ENCODE measurements at places on chromosomes 5 and 9.

- DNase-seq: no peak
Observed at GRCh38 chr5:115661101-115661500, 35.3 kb upstream of the TMED7 start.

DNA sequence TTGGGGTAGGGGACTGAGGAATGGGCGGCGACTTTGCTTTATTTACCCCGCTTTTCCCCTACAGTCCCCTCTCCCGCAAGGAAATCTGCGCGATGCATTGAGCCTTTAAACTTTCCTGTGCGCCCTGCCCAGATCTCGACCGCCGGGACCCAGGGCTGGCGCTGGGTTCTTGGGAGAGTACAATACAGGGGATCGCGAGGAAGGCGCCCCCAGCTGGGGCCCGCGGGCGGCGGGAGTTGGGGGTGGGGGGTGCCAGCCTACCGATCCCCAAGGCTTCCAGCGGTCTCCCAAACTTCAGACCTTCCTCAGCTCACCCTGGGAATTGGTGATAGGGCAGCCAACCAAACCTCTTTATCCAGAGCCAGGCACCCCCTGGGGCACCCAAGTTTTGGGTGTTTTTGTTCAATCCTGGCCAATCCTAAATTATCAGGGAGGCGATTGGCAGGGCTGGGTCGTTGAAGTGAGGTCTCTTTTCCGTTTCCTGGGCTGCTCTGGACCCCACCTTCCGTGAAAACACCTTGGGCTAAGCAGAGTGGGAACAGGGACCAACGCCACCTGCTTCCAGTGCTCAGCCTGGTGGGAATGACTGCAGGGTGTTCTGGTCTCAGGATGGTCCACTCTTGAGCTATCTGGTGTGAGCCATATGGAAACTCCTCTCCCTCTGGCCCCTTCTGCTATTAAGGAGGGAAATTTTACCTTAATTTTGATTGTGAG lies 51.4 kb upstream of the DAB2IP start:
- no peak for DNase-seq

- DNase-seq: no peak
Observed at GRCh38 chr9:86891091-86891490, 56.2 kb downstream of the GAS1 start.

DNA sequence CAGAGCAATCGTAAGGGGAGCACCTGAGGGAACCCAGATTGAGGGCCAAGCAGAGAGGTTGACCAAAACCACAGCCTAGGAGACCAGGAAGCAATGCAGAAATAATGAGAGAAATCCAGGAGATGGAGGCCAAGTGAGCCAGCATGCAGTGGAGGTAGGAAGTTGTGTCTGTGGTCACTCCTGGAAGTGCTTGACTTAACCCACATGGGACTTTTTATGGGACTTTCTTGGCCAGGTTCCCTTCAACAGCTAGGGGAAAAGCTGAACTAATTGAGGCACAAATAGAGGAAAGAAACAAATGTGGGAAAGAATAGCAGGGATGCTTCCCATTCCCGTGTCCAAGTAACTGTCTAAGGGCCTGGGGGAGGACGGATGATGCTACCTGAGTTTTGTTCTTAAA lies 293.2 kb upstream of the CLINT1 start:
- DNase-seq: no peak

- no peak for DNase-seq
Observed at GRCh38 chr9:81814401-81814793, 113.8 kb upstream of the SPATA31D4 start.

GRCh38 chr5:143800715-143801114 lies 11.2 kb upstream of the HMHB1 start:
- DNase-seq: no peak

- DNase-seq: no peak
Observed at GRCh38 chr5:129951039-129951438, 46.8 kb downstream of the CHSY3 start.

DNA sequence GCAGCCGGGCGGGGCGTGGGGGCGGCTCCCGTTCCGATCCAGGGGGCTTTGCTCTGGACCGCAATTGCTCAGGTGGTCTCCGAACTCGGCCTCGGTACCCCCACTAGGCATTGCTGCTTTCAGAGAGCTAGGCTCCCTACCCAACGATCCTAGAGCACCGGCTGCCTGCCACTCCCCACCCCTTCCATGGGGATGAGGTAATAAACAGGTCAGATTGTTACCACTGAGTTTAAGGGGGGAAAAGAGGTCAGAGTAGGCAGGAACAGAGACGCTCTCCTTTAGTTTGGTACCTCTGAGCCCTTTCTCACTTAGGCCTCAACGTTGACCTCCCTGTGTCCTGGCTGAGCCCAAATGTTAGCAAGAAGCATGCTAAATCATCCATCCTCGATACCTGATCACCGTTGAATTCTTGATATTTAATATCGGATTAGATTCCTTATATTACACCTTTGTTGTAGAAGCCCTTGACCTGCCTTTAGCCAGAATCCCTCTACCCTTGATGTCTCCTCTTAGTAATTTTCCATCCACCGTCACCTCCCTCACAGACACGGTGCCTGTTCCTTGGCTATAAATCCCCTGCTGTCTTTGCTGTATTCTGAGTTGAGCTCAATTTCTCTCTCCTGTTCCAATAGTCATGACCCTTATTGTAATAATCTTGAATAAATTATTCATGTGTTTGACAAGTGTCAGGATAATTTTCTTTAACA lies 588 bp upstream of the PLPP1 start:
- DNase-seq: no peak

DNA sequence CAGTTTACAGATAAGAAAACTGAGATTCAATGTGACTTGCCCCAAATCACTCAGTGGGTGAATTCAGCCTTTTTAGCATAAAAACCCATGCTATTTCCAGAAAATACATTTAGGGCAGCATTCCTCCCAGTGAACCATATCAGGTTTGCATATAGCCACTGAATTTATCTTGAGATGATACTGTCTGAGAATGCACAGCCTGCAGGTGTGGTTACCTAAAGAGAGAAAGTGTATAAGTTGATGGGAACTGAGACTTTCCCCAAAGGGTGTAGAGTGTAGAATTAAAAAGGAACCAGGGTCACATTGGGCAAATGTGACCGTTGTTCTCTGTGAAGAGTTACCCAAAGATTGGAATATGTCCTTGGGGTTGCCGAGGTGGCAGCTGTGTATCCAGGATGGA lies 100.0 kb upstream of the PIK3R1 start:
- DNase-seq: no peak

DNA sequence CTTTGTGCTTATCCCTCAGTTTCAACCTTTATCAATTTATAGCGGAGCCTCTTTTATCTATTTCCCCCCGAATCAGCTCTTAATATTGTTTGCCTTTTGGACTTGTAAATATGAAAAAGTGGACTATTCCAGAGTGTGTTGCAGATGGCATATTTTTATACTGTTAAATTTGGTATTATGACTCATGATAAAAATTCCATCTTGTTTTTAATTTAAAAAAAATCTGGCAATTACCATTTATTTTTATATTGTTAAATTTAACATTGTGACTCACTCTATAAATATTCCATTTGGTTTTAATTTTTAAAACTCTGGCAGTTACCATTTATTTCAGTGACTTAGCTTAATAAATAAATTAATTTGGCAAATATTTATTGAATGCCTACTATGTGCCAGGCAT lies 37.5 kb downstream of the RBM27 start:
- DNase-seq: no peak

Data from KG1 (cell line).